ENCODE measurements at places on chromosomes 5 and 9. TPM values are rescaled to one million over a fixed set of nuclear protein-coding genes. Genes with fewer than 3 reads are reported as not detected.

IL6ST gene
- total RNA-seq: 305 TPM

ELOVL7 gene
- total RNA-seq: 1.2 TPM

OR1Q1 gene
- total RNA-seq: not detected

PIP5KL1 gene
- total RNA-seq: 0.81 TPM

ABCA1 gene
- total RNA-seq: 47.2 TPM

SLC36A2 gene
- not detected for total RNA-seq

MOCS2 gene
- total RNA-seq: 43.8 TPM

LCN15 gene
- not detected for total RNA-seq

SPINK1 gene
- 11.9 TPM for total RNA-seq

GRM6 gene
- total RNA-seq: not detected

NR5A1 gene
- total RNA-seq: not detected

CCDC192 gene
- total RNA-seq: not detected

TAF1L gene
- not detected for total RNA-seq

FNBP1 gene
- 27.1 TPM for total RNA-seq

LAMC3 gene
- total RNA-seq: 3.0 TPM

DIPK1B gene
- total RNA-seq: 6.2 TPM

SLC6A3 gene
- total RNA-seq: not detected

ZNF300 gene
- total RNA-seq: 0.60 TPM

All from right lobe of liver (tissue), 6 donors.